Pons (tissue), 1 donor: ENCODE measurements at places on chromosomes 1 and 21.

DNA sequence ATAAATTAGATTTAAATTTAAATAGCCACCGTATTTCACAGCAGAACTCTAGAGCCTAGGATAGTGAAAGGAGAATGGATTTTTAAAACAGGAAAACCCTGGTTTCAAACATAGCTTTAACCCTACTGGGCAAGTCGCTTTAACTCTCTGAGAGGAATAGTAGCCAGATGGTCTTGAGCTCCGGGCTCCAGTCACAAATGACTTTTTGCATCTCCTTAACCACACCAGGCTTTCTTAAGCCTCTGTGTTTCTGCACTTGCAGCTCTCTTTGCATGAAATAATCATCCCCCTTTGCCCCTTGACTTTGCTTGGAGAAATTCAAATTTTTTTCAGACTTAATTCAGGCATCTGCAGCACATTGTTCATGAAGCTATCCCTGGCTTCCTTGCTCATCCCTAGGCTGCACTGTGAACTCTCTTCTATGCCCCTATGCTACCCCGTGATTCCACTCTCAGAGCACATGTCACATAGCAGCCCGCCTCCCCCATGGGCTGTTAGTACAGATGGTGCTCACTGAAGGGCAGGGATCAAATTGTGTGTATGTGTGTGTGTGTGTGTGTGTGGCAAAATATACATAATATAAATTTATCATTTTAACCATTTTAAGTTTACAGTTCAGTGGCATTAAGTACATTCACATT, 68.8 kb upstream of the DAB1 start:
- DNase-seq = no peak

DNA sequence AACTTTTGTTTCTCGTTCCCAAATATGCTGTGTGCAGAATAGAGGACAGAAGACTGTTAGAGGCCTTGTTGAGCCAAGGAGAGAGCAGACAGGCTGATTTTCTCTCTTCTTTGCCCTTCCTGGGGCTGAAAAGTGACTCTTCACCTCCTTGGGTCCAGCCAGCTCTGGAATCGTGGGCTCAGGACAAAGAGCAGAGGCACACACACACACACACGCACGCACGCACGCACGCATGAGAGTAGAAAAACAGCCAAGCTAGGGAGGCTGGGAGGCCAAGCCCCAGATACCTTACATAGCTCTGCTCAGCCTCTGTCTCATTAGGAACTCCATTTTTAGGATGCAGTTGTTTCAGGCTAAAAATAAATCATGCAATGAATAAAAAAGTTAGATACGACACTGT, at the start of gene CASQ2:
Gene CASQ2, minus strand, starts transcription at position 166 of the 400 bp plus-strand sequence. CDS start 173 bp downstream, outside the sequence.
- no peak for DNase-seq

DNA sequence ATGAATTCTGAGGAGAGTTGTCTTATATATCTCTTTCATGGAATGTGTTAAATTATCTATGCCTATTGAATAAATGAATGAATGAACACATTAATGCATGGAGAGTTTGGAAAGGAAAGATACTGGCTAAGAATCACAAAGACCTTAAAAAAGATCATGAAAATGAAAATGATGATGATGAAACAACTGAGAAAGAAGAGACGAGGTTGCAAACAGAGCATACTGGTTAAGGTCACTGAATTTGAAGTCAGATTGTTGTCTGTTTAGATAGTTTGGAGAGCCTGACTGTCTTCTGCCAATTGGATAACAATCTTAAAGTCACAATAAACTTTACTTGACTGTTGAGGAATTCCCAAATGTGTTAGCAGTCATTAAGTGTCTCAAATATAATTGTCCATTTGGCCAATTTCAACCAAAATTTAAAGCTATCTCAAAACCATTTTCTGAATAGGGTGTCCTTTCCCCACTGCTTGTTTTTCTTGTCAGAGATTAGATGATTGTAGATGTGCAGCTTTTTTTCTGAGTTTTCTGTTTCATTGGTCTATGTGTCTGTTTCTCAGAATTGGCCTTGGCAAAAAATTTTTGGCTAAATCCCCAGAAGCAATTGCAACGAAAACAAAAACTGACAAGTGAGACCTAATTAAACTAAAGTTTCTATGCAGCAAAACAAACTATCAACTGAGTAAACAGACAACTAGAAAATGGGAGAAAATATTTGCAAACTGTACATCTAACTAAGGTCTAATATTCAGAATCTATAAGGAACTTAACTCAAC, 132.2 kb downstream of the PTGER3 start:
- DNase-seq = peak; percentile 4

DNA sequence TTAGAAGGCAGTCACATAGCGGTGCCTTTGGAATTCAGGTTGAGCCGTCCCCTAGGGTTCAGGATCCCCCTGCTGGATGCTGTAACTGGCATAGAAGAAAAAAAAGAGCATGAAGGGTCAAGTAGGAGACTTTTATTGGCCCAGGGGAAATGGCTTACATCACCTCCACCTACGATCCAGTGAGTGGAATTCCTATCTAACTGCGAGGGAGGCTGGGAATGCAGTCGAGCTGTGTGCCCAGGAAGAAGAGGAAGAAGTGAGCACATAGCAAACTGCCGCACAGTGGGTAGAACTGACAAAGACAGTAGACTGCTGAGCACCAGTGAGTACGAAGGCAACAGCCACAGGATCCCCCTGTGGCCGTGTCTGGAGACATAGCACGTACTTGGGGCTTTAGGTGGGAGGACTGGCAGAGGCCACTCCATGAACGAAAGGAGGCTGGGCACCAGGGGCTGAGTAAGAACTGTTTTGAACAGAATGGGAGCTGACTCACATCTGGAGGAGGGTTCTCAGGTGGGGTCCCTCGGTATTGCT, 79.2 kb downstream of the RNF220 start:
- no peak for DNase-seq

- DNase-seq = no peak
Observed at GRCh38 chr21:26385721-26386120, 187.4 kb downstream of the CYYR1 start.

- no peak for DNase-seq
Observed at GRCh38 chr1:33000427-33001026, 35.9 kb upstream of the RNF19B start.

GRCh38 chr1:70042090-70042731, 163.2 kb downstream of the LRRC40 start:
- peak; percentile 17 for DNase-seq

- DNase-seq = peak; percentile 19
Observed at GRCh38 chr1:157363660-157364140, 188.6 kb downstream of the FCRL5 start.

GRCh38 chr21:34255073-34255472, 108.7 kb upstream of the KCNE2 start:
- DNase-seq = no peak

GRCh38 chr1:235998812-235999211, 66.1 kb downstream of the NID1 start:
- DNase-seq = no peak

DNA sequence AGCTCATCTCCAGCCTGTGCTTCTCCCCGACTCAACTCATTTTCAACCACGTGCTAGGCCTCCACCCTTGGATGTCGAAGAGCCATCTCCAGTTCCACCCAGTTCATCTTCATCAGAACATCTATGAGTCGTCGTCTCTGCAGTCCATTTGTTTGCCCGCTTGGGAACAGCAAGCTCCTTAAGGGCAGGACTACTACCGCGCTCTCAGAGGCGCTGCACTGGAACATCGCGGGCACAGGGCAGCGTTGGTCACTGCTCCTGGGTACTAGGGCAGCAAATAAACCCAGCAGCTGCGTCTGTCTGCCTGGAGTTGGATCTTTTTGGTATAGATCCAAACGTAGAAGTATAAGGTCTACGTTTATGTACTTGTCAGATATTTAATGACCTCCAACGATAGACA, 478 bp upstream of the PRDM2 start:
- DNase-seq = no peak

DNA sequence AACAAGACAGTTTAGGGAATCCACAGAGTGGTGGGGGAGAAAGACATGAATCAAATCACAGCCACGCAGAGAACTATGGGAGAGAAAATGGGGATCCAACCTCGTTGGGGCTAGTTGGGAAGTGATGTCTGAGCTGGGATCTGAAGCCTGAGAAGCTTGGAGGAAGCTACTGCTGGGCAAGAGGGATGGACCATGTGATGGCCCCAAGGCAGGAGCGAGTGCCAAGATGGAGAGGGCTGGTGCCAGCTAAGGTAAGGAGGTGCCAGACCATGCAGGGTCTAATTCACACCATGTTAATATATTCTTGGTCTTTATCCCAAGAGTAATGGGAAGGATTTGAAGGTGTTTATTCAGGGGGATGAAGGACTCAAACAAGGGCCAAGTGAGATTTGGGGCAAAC, 18.2 kb upstream of the TCEA3 start:
- no peak for DNase-seq

DNA sequence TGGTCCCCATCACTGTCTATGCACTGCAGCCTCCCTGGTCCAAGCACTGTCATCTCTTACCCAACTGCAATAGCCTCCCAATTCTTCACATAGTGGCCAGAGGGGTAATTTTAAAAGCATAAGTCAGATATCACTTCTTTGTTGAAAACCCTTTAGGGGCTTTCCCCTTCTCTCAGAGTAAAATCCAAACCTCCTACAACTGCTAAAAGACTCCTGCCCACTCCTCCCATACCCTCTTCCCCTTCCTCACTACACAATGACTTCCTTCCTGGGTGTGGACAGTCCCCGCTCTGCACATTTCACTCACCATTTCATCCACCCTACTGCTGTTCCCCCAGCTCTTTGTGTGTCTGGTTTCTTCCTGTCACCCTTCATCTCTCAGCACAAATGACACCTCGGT, 8.3 kb downstream of the MCOLN2 start:
- DNase-seq = no peak

DNA sequence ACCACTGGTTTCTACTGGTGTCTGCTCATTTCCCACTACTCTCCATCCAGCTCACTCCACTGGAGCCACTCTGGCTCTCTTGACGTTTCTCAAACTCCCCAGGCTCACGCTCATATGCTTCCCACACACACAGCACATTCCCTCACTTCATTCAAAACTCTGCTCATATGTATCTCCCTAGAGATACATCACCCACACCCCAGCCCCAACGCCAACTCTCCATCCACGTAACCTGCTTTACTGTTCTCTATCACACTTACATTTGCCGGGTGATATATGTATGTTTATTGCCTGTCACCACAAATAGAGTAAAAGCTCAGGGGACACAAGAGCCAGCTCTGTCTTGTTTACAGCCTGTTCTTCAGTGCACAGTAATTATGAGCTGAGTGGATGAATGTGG, 22.2 kb downstream of the EBNA1BP2 start:
- DNase-seq = no peak

- no peak for DNase-seq
Observed at GRCh38 chr1:41835485-41835884, 83.2 kb downstream of the HIVEP3 start.

GRCh38 chr1:26274801-26275425, 5.0 kb upstream of the SH3BGRL3 start:
- no peak for DNase-seq

GRCh38 chr1:56057466-56058405, 521.6 kb downstream of the PLPP3 start:
- DNase-seq = no peak

- no peak for DNase-seq
Observed at GRCh38 chr1:90717665-90718410, 736 bp upstream of the BARHL2 start.

DNA sequence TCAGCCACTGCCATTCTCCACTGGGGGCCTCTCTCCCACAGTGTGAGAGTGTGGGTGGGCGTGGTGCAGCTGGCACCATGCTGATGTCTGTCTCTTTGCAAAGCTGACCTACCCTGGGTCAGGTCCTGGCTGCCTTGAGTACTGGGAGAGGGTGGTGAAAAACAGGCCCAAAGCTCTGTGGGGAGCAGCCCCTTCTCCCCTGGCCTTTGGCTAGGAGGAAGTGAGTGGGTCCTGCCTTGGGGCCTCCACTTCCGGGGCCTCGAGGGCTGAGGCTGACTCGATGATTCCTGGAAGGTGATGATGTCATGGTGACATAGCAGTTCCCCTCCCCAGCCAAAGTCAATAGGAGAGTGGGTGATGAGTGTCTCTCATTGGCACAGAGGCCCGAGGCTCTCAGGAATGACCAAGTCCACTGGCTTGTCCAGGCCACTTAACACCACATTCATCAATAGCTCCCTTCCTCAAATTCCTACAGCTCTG, 53.0 kb downstream of the IER5 start:
- no peak for DNase-seq

DNA sequence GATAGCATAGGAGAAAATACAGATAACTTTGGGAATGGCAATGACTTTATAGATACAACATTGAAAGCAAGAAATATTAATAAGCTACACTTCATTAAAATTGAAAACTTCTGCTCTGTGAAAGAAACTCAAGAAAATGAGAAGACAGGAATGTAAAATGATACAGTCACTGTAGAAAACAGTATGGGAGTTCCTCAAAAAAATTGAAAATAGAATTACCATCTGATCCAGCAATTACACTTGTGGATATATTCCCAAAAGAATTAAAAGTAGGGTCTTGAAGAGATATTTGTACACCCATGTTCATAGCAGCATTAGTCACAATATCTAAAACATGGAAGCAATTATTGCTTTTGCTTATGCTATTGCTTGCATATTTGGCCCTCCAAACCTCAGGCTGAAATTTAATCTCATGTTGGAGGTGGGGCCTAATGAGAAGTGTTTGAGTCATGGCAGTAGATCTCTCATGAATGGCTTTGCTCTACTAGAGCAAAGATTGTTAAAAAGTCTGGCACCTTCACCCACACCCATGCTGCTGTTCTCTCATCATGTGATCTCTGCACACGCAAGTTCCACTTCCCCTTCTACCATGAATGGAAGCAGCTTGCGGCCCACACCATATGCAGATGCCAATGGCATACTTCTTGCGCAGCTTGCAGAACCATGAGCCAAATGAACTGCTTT, 15.3 kb upstream of the AHCYL1 start:
- no peak for DNase-seq

DNA sequence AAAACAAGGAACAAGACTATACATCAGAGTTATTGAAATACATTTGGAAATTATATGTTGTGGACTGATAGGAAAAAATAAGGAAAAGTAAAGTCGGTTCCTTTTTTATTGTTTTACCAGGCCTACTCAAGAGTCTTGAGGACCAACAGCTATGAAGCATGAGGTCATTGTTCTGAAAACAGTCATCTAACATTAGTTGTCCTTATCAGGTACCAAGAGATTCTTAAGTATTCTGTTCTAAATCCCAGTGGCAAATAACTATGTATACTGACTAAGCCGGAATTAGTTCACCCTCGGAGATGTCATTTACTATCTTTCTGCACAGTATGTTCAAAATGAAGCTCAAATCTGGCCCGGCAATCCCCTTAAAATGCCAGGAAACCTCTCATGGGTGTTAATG, 585 bp downstream of the ADGRL4 start:
- no peak for DNase-seq

GRCh38 chr1:116152950-116153691, 41.9 kb downstream of the MAB21L3 start:
- no peak for DNase-seq
